ENCODE measurements at places on chromosomes 3 and 15. TPM values are rescaled to one million over a fixed set of nuclear protein-coding genes. Genes with fewer than 3 reads are reported as not detected.

DNA sequence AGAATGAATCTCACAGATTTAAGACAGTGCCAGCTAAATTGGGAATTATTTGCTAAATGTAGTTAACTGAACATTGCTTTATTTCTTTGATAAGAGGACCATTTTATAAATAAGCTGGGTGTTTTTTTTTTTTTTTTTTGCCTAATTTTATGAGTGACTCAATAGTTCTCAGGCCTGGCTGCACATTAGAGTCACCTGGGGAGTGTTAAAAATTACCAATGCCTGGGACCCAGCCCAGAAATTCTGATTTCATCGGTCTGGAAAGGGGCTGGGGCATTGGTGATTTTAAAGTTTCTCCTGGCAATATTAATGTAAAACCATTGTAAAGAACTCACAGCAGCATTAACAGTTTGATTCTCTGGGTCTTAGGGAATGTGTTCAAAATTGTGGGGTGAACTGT is 51.2 kb upstream of the PHLDB2 start:
- no peak for DNase-seq

The ISG20 gene
- 1.9 TPM for total RNA-seq

GRCh38 chr3:162134571-162134970 is 638.0 kb downstream of the OTOL1 start:
- DNase-seq: no peak

The C15orf39 gene
- 29.8 TPM for total RNA-seq

The CAMP gene
- 0.22 TPM for total RNA-seq

Measured in K562 (cell line).